ENCODE measurements at places on chromosomes 7 and 10. TPM values are rescaled to one million over a fixed set of nuclear protein-coding genes. Genes with fewer than 3 reads are reported as not detected.

SLC29A4 gene
- 0.95 TPM for total RNA-seq

TAS2R3 gene
- total RNA-seq, result not detected

STAG3 gene
- total RNA-seq, result 5.6 TPM

AASS gene
- total RNA-seq, result 1.6 TPM

UNCX gene
- not detected for total RNA-seq

SHTN1 gene
- 0.88 TPM for total RNA-seq

C10orf143 gene
- 10.9 TPM for total RNA-seq

NOM1 gene
- total RNA-seq, result 34.7 TPM

BICC1 gene
- total RNA-seq, result not detected
